ENCODE measurements at places on chromosomes 1 and 21. TPM values are rescaled to one million over a fixed set of nuclear protein-coding genes. Genes with fewer than 3 reads are reported as not detected.

Gene CLCA1
- 1.3 TPM for total RNA-seq

DNA sequence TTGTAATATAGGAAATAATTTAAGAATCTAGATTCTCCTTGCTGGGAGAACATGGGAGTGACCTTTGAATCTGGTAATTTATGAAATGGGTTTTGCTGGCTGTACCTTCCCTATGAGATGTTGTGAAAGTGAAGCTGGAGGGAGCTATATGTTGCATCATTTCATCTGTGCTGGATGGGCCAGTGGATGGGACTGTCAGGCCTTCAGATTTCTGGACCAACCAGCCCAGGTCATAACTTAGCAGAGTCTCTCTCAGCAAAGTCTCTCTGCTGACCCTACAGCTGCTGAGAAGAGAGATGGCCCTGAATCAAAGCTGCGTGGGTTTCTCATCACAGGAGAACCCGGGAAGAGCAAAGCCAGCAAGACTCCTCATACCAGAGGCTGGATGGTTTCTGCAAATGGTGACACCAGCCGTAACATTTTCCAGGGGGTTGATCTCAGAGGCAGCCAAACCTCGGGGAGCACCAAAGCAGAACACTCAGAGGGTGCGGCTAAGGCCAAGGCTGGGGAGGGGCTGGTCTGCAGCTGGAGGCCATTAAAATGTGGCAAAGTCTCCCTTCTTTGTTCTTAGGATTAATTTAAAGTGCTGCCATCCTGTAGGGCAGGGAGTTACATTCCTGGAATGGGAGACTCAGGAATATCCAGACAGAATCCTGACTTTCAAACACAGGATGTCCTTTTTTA lies 18.2 kb upstream of the PTGFRN start:
- H3K27ac ChIP-seq = no peak overlapping the region
- no peaks in the 10 kb centered on the region for H3K36me3 ChIP-seq
- DNase-seq = no peak
- no peaks in the 10 kb centered on the region for H3K27me3 ChIP-seq

GRCh38 chr1:118244194-118244593 lies 59.2 kb upstream of the SPAG17 start:
- no peak overlapping the region for H3K27ac ChIP-seq
- H3K36me3 ChIP-seq = no peaks in the 10 kb centered on the region
- no peaks in the 10 kb centered on the region for H3K27me3 ChIP-seq
- H3K4me3 ChIP-seq = no peak overlapping the region
- DNase-seq = no peak
- peaks cover 8% of the 10 kb centered on the region for H3K4me1 ChIP-seq

DNA sequence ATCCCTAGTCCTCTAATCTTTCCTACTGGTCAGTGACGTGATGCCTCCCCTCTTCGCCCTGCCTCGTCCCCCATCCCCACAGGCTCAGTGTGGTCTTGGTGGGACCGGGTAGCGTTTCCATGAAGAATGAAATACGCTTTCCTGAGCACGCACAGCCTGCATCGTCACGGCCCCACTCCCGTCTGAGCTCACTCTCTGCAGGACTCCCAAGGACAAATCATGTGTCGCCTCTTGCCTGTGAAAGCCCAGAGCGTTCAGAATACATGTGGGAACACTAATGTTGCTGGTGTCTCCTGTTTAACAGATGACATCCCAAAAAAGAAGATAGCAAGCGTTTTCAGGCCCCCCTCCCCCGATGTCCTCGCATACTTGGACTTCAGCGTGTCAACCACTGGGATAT lies 49.2 kb downstream of the S100B start:
- no peak overlapping the region for H3K27ac ChIP-seq
- peaks cover 78% of the 10 kb centered on the region for H3K36me3 ChIP-seq
- no peaks in the 10 kb centered on the region for H3K27me3 ChIP-seq
- no peaks in the 10 kb centered on the region for H3K4me1 ChIP-seq
- DNase-seq = no peak
- H3K4me3 ChIP-seq = no peak overlapping the region

DNA sequence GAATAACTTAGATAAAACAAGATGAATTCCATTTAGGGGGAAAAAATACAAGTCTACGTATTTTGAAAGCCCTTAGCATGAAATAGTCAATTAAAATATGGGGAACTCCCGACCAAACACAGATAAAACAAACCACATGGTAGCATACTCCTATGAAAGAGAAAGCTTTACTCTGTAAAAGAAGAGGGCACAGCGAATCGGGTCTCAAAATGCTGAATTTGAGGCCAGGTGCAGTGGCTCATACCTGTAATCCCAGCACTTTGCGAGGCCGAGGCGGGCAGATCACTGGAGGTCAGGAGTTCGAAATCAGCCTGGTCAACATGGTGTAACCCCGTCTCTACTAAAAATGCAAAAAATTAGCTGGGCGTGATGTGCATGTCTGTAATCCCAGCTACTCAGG lies 116.9 kb upstream of the TIAM1 start:
- H3K36me3 ChIP-seq = no peaks in the 10 kb centered on the region
- H3K4me3 ChIP-seq = no peak overlapping the region

Gene FCER1G
- total RNA-seq = 4.2 TPM

DNA sequence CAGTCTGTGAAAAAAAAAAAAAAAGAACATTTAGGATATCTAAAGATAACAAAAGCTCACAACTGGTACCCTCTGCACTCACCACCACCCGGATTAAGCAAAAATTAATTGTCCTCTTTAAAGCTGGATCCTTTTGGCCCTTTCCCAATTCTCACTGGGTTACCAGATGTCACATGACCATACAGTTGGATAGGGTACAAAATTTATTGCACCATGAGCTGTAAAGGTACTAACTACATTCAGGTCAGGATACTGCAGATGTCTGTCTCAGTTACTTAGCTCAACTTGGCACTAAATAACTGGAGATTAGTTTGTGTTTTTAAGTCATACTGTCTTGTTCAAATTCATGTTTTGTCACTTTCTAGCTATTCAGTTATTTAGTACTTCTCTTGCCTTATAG lies 96.3 kb downstream of the GPATCH2 start:
- no peaks in the 10 kb centered on the region for H3K4me1 ChIP-seq
- H3K27ac ChIP-seq = no peak overlapping the region
- DNase-seq = no peak
- no peaks in the 10 kb centered on the region for H3K36me3 ChIP-seq
- H3K27me3 ChIP-seq = no peaks in the 10 kb centered on the region

Gene TSTD1
- 12.3 TPM for total RNA-seq

DNA sequence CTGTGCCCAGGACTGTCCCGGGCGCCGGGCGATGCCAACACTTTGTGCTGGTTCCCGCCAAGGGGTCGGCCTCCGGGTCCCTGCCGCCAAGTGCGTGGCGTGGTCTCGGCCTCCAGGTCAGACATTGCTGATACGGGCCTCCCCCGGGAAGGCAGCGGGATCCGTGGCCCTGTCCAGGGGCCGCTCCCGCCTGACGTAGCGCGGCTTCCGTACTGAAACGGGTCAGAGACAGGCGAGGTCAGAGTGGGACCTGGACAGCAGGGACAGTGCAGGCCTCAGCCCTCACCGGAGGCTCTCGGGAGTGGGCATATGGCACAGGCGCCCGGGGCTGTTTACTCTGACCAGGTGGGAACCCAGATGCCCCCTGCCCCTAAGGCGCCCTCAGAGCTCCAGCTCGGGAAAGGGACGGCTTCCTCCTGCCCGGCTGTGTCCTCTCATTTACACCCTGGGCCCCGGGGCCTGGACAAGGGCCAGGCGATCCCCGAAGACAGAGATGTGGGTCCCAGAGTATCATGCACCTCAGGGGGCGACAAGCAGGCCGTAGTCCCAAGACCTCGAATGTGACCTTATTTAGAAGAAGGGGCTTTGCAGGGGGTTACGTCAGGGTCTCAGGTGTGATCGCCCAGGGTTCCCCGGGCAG lies 8.8 kb upstream of the RNF223 start:
- no peaks in the 10 kb centered on the region for H3K36me3 ChIP-seq
- H3K4me1 ChIP-seq = no peaks in the 10 kb centered on the region
- peak; percentile 10 for DNase-seq
- no peak overlapping the region for H3K27ac ChIP-seq
- no peak overlapping the region for H3K4me3 ChIP-seq

- DNase-seq = no peak
- peak overlapping the region; percentile 67 for H3K4me3 ChIP-seq
- H3K4me1 ChIP-seq = peaks cover 42% of the 10 kb centered on the region
- no peaks in the 10 kb centered on the region for H3K36me3 ChIP-seq
These were observed 1.3 kb downstream of the DYRK1A start for GRCh38 chr21:37367703-37368540.

Gene S100A3
- total RNA-seq = not detected

GRCh38 chr1:175094626-175095025 lies 27.0 kb downstream of the TNN start:
- no peaks in the 10 kb centered on the region for H3K4me1 ChIP-seq
- H3K4me3 ChIP-seq = no peak overlapping the region
- no peaks in the 10 kb centered on the region for H3K36me3 ChIP-seq
- no peak for DNase-seq
- H3K27me3 ChIP-seq = no peaks in the 10 kb centered on the region

Gene ISG15
- 12.0 TPM for total RNA-seq

DNA sequence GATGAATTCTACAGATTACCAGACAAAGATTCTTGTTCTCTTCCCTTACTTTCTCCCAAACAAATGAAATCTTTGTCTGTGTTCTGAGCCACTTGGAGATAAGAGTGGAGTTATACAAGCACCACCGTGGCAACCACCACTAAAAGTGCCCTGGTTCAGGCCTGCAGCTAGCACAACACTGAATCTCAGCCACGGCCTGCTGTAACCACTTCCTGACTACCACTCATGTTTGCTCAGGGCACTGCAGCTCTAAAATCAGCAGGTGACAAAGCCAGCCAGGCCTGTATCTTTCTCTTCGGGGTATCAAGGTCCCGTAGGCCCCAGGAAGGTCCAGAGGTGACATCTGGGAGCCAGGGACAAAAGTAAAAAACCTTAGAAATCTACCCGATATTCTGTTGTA lies 3.2 kb upstream of the OR2T6 start:
- H3K4me3 ChIP-seq = no peak overlapping the region
- H3K4me1 ChIP-seq = no peaks in the 10 kb centered on the region
- H3K27me3 ChIP-seq = no peaks in the 10 kb centered on the region

- peaks cover 30% of the 10 kb centered on the region for H3K36me3 ChIP-seq
- no peaks in the 10 kb centered on the region for H3K27me3 ChIP-seq
These were observed 1.2 kb downstream of the GART start for GRCh38 chr21:33540711-33541104.

Gene CR1L
- not detected for total RNA-seq

- no peak overlapping the region for H3K4me3 ChIP-seq
- H3K27me3 ChIP-seq = peaks cover under 1% of the 10 kb centered on the region
- DNase-seq = no peak
These were observed 27.5 kb upstream of the RSPO1 start for GRCh38 chr1:37662031-37662755.

- H3K27me3 ChIP-seq = no peaks in the 10 kb centered on the region
- no peaks in the 10 kb centered on the region for H3K36me3 ChIP-seq
- peak overlapping the region; percentile 4 for H3K4me3 ChIP-seq
- H3K4me1 ChIP-seq = peaks cover 11% of the 10 kb centered on the region
- DNase-seq = peak; percentile 17
These were observed 28.9 kb upstream of the ACTN2 start for GRCh38 chr1:236657398-236657797.

GRCh38 chr21:34743831-34744230 lies 75.0 kb downstream of the CLIC6 start:
- H3K4me3 ChIP-seq = no peak overlapping the region
- no peaks in the 10 kb centered on the region for H3K27me3 ChIP-seq
- peak overlapping the region; percentile 2 for H3K27ac ChIP-seq
- peaks cover 12% of the 10 kb centered on the region for H3K4me1 ChIP-seq
- H3K36me3 ChIP-seq = no peaks in the 10 kb centered on the region

Gene FAM3B
- total RNA-seq = not detected

DNA sequence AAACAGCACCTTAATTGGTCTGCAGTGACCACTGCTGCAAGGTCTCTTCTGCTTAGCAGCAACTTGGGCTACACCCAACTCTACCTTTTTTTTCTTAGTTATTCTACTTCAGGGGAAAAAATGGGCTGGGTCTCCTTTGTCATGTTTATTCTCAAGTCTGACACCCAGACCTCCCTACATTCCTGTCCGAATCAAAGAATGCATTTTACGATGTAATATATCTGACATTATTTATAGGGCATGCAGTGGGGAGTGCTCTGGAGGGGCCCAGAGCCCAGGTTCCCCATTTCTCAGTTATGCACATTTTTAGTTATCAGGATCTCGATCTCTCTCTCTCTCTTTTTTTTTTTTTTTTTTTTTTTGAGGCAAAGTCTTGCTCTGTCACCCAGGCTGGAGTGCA lies 50.5 kb downstream of the OPTC start:
- no peaks in the 10 kb centered on the region for H3K4me1 ChIP-seq
- no peak for DNase-seq
- H3K4me3 ChIP-seq = no peak overlapping the region
- no peaks in the 10 kb centered on the region for H3K27me3 ChIP-seq
- H3K36me3 ChIP-seq = no peaks in the 10 kb centered on the region

Gene S100A8
- total RNA-seq = 41.6 TPM

- peaks cover 35% of the 10 kb centered on the region for H3K4me1 ChIP-seq
- peaks cover 10% of the 10 kb centered on the region for H3K36me3 ChIP-seq
- peak overlapping the region; percentile 97 for H3K27ac ChIP-seq
These were observed 612 bp downstream of the PSMA5 start for GRCh38 chr1:109425391-109426280.

GRCh38 chr1:15110128-15110866 lies 43.2 kb upstream of the TMEM51 start:
- DNase-seq = no peak
- H3K4me3 ChIP-seq = no peak overlapping the region
- H3K36me3 ChIP-seq = no peaks in the 10 kb centered on the region

GRCh38 chr21:29748391-29749167 lies 191.2 kb downstream of the GRIK1 start:
- H3K4me1 ChIP-seq = no peaks in the 10 kb centered on the region
- no peak overlapping the region for H3K27ac ChIP-seq
- H3K4me3 ChIP-seq = no peak overlapping the region
- no peak for DNase-seq

Gene MYOM3
- 114 TPM for total RNA-seq

- H3K27ac ChIP-seq = peak overlapping the region; percentile 51
- no peaks in the 10 kb centered on the region for H3K27me3 ChIP-seq
- peaks cover 10% of the 10 kb centered on the region for H3K4me1 ChIP-seq
- no peaks in the 10 kb centered on the region for H3K36me3 ChIP-seq
These were observed 60.5 kb downstream of the CLIC4 start for GRCh38 chr1:24805534-24806301.

Gene ZSCAN20
- total RNA-seq = 7.0 TPM

Gene LCE6A
- not detected for total RNA-seq

GRCh38 chr1:118912574-118912973 lies 75.6 kb downstream of the TBX15 start:
- H3K36me3 ChIP-seq = peaks cover 82% of the 10 kb centered on the region
- H3K4me3 ChIP-seq = no peak overlapping the region
- no peaks in the 10 kb centered on the region for H3K4me1 ChIP-seq
- no peak overlapping the region for H3K27ac ChIP-seq
- DNase-seq = no peak

- peak; percentile 2 for DNase-seq
- H3K27ac ChIP-seq = peak overlapping the region; percentile 78
- H3K4me1 ChIP-seq = peaks cover 32% of the 10 kb centered on the region
- H3K36me3 ChIP-seq = no peaks in the 10 kb centered on the region
- no peak overlapping the region for H3K4me3 ChIP-seq
These were observed 7.7 kb upstream of the SDHB start for GRCh38 chr1:17061486-17061885.

Gene MIXL1
- total RNA-seq = not detected

Gene CACYBP
- 60.9 TPM for total RNA-seq

Measured in gastrocnemius medialis (tissue), 4 donors.